ENCODE measurements at places on chromosomes 7 and 10.

DNA sequence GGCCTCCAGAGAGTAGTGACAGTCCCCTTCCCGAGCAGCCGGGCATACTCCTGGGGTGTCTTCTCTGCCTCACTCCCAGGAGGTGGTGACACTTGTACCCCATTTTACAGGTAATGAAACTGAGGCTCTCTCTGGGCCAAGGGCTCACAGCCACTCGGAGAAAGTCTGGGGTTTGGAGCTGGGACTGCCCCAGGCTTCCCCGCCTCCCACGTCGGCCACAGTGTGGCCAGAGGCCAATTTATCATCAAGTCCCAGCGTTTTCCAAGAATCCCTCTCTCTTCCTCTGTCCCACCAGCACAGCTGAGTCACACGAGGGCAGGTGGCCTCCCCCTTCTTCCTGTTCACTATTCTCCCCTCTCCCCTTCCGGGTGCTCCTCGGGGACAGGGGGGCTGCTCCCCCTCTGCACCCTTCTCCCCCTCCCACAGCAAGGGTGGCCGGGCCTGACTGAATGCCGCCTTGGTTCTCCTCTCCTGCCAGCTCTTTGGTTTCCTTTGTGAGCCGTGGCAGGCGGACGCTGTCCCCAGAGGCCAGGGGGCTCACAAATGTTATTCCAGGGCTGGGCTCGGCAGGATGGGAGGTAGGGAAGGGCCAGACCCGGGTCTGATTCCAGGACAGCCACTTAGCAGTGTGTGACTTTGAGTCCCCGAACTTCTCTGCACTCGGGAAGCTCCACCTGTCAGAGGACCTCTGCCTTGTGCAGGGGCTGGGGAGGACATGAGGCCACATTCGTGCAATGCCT, 17.7 kb downstream of the CLIP2 start:
- DNase-seq = no peak

GRCh38 chr7:117941138-117941810, 68.0 kb upstream of the CTTNBP2 start:
- DNase-seq = no peak

DNA sequence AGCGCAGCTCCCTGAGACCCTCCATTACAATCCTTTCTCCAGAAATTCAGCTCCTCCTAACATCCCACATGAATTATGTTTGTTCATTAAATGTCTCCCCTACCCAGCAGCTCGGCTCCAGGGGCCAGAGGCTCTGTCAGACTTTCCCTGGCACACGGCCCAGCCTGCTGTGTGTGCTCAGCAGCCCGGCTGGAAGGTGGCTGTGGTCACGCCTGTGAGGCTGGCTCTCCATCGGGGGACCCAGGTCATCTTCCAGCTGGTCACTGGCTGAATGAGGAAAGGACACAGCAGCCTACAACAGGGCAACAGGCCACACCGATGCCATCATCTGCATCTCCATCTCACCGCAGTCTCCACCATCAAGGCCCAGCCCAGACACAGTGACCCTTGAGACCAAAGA, 219.8 kb downstream of the MAD1L1 start:
- DNase-seq = no peak

DNA sequence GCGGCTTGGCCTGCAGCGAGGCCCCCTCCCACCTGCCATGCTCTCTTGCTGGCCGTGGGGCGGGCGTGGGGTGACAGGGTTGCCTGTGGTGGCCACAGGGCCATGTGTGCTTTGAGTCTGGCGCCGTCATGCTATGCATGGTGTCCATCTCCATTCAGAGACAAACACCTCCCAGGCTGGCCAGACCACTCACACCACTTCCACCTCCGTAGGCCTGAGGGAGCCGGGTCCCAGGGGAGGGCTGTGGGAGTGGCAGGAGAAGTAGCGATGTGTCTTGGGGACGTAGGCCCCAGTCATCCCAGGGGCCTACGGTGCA, 65.5 kb downstream of the DNAJB6 start:
- DNase-seq = no peak

- no peak for DNase-seq
These were observed 31.9 kb downstream of the MRC1 start for GRCh38 chr10:17841050-17841449.

GRCh38 chr10:74877898-74878297, 51.5 kb downstream of the KAT6B start:
- no peak for DNase-seq

- DNase-seq = no peak
These were observed 17.6 kb upstream of the VSIR start for GRCh38 chr10:71790749-71791440.

DNA sequence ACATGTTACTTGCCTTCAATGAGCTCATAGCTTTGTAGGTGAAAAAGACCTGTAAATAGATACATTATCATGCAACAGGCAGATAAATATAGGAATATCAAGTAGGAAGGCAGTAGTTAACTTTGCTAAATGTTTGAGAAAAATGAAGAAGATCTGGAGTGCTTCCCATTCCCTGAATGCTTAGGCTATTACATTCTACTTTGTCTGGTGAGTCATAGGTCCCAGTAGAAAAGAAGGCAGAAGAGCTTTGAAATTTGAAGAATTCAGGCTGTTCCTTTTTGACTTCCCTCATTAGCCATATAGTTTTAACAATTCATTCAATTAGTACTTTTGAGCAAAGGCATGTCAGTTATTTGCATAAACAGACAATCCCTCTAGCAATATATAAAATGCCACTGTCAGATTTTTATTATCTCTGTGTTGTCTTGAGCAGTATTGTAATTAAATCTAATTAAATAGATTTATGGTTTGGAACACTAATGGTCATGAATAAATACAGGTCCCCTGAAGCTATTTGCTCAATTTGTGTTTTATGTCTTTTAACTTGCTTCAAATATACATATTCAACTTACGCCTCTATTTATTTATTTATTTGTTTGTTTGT, 875.0 kb downstream of the REEP3 start:
- no peak for DNase-seq

DNA sequence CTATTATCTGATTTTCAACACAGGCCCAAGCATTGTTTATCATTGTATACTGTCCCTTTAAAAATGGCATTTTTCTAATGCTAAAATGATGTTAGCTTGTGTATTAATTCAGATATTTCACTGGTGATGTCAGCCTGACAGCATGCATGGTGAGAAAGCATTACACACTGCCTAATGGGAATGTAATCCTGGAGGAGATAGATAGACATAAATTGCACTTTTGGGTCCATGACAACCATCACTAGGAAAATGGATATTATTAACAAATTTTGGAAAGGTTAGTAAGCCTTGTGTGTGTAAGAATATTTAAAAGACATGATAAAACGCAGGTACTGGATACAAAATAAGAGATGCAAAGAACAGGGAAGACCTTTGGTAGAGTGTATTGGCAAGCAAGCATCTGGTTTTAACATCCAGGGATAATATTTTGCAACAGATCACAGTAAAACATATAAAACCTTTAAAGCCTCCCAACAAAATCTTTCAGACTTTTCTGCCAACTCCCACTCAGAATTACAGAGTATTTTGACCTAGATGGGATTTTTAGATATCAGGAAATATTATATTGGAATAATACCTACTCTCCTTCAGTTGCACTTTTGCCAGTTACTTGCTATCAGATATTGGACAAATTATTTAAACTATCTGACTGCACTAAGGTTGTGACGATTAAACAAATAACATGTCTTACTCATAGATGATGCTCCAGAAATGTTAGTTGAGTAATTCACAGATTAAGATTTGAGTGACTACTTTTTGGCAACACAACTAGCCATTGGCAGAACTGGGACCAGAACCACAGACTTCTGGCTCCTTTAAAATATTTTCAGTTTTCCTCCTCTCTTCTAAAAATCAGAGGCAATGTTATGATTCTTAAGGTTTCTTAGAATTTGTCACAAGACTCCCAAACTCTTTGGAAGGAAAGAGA, 291.6 kb upstream of the SEMA3C start:
- no peak for DNase-seq
